ENCODE measurements at places on chromosomes 12 and 14.

DNA sequence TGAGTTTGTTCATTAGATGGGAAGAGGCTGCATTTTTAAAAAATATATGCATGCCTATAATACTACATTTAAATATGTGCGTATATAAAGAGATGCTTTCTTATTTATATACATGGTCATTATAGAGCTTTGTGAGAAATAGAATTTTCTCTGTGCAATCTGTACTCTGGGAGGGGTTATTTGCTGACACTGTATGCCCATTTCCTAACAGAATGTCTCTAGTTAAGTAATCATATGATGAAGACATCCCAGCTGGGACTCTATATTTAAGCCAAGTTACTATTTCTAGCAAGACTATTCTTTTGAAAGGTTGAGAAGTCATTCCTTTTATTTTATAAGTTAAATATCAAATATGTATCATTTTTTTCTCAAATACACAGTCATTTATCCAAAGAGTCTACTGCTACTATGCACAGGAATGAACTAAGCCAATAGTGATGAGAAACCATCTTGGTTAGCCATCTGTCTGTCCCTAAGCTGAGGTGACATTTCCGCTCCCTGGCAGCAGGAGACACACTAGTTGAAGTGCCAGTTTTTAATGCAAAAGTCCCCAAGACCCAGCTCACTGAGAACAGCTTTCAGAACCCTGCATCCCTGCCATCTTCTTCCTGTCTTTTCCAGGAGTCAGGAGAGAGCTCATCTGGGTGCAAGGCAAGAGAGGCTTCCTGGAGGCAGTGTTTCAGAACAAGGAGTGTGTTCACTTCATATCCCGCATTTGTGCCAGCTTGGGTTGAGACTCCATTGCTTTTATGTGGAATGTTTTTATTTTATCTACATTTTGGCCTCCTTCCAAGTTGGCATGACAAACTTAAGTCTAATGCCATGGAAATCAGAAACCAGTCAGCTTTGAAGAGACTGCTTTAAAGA, 69.5 kb downstream of the TMEM132C start:
- no peak for DNase-seq

DNA sequence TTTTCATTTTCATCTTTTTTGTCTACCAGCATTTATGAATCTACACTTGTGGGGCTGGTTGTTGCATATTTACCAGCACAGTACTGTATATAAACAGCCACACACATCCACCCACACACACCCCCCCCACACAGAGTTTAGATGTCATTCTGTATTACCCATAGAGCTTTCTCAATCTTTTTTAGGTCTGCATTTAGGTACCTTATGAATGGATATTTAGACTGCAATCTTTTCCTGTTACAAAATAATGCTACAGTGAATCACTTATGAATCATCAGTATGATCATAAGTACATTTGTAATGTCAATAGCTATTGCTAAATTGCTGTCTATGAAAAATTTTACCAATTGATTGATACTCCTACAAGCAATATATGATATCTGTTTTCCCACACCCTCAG, 67.3 kb upstream of the STK38L start:
- no peak for DNase-seq

DNA sequence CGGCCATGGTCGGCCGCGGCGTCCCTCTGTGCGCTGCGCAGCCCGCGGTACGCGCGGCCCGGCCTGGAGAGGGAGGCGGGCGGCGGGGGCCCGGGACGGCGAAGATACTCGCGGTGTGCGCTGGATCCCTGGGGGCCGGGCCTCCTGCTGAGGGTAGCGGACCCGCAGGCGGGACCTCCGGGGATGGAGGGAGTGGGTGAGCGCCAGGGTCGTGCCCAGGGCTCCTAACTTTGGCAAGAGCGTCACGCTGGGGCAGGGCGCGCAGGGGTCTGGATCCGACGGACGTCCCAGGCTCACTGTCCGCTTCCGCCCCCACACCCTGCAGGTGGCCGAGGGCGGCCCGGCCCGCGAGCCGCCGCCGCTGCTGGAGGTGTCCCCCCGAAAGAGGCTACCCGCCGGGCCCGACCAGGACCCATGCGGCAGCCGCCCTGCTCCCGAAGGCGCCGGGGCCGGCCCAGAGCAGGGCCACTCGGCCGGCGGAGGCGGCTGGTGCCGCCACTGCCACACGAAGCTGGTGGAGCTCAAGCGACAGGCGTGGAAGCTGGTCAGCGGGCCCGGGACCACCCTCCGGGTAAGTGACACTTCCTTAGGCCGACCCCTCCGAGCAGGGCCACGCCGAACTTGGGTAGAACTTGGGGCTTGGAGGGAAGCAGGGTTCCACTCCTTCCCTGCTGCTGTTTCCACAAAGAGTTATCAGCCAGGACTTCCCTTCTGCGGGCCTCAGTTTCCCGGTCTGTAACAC, 502 bp downstream of the KIF26A start:
- no peak for DNase-seq

- DNase-seq: no peak
Observed at GRCh38 chr12:50720501-50720900, 43.4 kb upstream of the ATF1 start.

DNA sequence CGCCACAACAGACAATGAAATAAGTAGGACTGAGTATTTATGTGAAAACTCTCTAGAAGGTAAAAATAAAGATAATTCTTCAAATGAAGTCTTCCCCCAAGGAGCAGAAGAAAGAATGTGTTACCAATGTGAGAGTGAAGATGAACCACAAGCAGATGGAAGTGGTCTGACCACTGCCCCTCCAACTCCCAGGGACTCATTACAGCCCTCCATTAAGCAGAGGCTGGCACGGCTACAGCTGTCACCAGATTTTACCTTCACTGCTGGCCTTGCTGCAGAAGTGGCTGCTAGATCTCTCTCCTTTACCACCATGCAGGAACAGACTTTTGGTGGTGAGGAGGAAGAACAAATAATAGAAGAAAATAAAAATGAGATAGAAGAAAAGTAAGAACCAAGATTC, 82.7 kb downstream of the VEZT start:
- no peak for DNase-seq

GRCh38 chr14:23058654-23059504, 1.6 kb upstream of the CDH24 start:
- DNase-seq: no peak

DNA sequence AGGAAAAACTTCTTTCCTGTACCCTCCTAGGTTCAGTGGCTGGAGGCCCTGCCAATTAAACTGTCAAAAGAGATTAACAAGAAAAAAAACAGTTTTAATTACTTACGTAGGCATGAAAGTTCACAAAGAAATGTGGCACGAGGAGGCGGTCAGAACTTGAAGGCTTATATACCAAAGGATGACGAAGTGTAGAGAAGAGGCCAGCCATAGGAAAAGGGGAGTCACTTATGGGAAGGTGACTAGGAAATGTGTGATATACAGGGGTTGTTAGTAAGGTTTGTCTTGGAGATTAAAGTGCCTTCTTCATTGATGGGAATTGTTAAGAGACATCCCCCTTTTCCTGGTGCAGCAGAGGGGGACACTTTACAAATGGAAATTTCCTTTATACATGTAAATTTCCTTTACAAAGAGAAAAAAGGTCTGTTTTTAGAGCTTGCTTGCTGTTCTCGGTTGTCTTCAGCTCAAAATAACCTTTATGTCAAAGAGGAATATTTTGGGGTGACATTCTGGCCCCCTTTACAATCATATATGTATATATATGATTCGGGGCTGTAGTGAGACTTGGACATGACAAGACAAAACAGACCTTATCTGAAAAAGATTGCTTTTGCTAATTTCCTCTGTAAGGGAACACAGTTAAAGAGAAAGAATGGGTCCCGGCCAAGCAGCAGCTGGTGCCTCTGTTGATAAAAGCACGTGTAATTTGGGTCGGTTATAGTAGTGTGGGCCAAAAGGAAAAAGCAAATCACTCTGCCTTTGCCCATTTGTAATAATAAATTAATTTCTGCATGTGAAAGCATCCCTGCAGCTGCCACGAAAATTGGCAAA, 38.6 kb downstream of the SYNE2 start:
- no peak for DNase-seq

GRCh38 chr14:104125011-104125410, 13.4 kb upstream of the KIF26A start:
- DNase-seq: no peak

DNA sequence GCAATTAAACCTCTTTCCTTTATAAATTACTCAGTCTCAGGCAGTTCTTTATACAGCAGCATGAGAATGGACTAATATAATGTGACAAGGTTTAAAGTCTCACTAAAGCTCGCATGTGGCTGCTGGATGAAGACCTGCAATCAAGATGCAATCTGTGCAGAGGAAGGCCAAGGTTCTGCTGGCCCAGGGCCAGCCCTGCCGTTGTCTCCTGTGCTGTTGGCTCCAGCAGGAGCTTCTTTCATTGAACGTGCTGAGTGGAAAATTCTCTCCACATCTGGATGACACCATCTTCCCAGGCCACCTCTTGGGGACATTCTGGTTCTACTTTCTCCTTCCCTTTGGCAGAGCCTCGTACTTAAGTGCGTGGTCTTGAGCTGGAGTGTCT, 742.2 kb downstream of the VRK1 start:
- DNase-seq: no peak

- DNase-seq: peak; percentile 48
Observed at GRCh38 chr12:22396253-22396652, 61.7 kb upstream of the ST8SIA1 start.

- no peak for DNase-seq
Observed at GRCh38 chr12:60317361-60317760, 721.5 kb downstream of the SLC16A7 start.

DNA sequence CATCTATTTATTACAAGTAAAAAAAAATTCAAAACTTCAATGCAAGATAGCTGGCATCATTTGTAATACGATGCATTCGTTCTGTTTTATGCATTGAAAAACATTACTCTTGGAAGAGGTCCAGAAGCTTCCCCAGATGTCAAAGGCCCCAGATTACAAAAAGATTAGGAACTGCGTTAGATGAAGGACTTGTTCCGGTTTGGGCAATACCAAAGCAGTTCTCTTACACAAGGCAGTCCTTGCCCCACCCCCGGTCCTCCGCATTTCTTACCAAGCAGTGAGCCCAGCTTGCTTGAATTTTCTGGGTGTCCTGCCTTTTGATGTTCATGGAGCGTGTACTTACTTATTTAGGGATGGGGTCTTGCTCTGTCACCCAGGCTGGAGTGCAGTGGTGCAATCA, 4.8 kb upstream of the HVCN1 start:
- DNase-seq: no peak

- DNase-seq: no peak
Observed at GRCh38 chr12:123468786-123469185, 10.8 kb downstream of the SNRNP35 start.

DNA sequence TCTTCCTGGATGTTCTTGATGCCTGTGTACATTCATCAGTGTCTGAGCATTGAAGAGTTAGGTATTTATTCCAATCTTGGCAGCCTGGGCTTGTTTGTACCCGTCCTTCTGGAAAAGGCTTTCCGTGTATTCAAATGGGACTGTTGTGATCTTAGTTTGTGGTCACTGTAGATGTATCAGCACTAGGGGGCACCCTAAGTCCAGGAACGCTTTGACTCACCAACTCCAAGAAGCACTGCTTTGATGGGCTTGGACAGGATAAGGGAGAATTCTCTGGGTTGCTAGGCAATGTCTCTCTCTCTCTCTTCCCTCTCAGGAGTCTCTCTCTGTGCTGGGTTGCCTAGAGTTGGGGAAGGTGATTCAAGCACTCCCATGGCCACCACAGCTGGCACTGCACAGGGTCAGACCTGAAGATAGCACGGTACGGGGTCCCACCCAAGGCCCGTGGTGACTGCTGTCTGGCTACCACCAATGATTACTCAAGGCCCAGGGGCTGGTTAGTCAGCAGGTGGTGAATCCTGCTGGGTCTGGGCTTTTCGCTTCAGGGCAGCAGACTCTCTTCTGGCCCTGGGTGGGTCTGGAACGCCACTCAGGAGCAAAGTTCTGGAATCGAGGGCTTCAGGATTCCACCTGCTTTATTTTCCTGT, 211.1 kb upstream of the RGS6 start:
- no peak for DNase-seq

GRCh38 chr14:30330445-30330844, 228.5 kb upstream of the G2E3 start:
- no peak for DNase-seq

DNA sequence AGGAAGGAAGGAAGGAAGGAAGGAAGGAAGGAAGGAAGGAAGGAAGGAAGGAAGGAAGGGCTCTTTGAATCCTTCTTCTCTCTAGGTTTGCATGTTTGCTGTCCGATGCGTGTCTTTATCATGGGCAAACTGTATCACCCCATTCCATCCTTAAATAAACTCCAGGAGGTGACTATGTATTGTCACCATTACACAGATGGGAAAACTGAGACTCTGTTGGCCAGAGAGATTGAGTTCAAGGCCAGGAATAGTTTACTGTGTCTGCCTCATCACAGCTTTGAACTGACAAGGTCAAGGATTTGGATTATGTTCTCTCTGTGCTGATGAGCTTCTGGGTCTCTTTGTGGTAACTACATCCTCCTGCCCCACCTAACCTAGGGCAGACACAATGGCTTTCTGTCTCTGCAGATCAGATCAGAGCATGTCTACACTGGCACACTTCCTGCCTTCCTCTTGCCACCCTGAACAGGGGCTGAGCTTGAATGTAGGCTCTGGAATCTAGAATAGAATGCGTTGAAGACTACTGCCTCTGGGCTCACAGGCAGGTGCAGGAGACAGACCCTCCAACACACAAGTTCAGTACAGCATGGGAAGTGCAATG, 78.9 kb upstream of the MAP1LC3B2 start:
- no peak for DNase-seq

GRCh38 chr14:58299401-58300330, 1.3 kb downstream of the ARID4A start:
- no peak for DNase-seq

- no peak for DNase-seq
Observed at GRCh38 chr14:94675036-94675435, 62.8 kb downstream of the SERPINA3 start.

GRCh38 chr14:84546236-84546635, 983.7 kb upstream of the FLRT2 start:
- no peak for DNase-seq

DNA sequence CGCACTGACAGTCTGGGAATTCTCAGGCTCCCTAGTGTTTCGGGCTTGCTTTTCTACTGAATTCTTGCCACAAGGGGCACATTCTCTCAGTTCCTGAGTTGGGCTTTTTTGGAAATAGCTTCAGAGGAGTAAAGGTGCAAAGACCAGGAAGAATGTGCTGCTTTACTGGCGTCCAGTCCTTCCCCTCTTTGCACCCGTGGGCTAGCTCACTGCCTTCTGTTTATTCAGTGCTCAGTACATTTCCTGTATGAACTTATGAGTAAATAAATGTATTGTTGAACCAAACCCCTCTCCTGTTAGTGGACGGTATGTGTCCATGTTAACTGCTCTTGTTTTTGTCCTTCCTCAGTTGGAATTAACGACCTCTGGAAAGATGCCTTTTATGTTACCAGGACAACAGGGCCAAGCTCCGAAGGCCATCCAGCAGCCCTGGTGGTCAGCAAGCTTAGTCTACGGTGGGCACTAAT, 24.0 kb downstream of the GSG1 start:
- no peak for DNase-seq

DNA sequence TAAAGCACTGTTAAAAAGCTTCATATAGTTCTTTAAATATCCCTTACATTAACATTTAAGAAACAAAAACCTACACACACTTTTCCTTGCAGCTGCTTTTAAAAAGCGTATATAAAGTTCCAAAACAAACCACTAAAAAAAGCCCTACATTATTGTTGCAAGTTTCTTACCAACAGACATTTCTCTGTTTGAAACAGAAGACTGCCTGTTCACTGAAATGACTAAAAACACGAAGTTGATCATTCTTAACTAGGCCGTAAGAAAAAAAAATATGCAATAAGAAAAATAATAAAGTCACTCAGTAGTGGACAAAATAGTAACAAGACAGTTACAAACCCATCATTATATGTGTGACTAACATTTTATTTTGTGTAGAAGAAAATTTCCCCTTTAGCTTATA, 37.3 kb downstream of the KIF21A start:
- no peak for DNase-seq
